ENCODE measurements at places on chromosomes 16 and 17.

- no peak for DNase-seq
Observed at GRCh38 chr16:3576211-3576610, 992 bp downstream of the NLRC3 start.

DNA sequence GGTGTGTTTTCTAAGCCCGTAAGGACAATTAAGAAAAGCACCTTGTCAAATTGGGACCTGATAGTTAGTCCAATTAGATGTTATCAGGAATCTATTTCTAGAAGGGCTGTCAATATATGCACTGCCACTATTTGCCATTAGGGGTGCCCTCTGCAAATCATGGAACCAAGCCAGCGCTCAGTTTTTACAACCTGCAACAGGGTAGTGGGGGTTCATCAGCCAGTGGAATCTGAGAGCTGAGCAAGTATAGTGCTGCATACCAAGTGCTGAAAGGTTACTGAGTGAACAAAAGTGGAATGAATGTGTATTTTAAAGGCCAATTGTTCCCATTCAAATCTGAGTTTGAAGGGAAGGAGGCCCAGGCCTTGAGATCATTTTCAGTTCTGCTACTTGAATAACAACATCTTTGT is 10.4 kb downstream of the PRR11 start:
- DNase-seq, result peak; percentile 68

DNA sequence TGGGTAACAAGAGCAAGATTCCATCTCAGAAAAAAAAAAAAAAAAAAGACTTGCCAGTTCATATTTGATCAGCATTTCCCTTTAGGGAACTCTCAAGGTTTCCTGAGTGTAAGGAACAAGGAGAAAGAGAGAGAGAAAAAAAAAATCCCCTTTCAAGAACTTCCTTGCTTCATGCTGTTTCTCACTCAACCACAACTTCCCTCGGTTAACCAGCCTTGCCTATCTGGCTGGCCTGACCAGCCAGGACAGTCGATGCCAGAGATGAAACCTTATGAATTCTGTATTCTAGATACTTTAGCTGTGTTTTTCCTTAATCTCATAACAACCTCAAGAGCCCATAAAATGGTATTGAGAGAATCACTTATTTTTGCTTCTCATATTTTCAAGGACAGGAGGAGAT is 2.6 kb upstream of the N4BP1 start:
- DNase-seq, result no peak

- no peak for DNase-seq
Observed at GRCh38 chr17:10216213-10216938, 18.0 kb upstream of the GAS7 start.

- no peak for DNase-seq
Observed at GRCh38 chr16:80389338-80389737, 151.5 kb upstream of the DYNLRB2 start.

GRCh38 chr16:80200079-80200478 is 340.7 kb upstream of the DYNLRB2 start:
- DNase-seq, result no peak

GRCh38 chr17:28270926-28271325 is 48.1 kb upstream of the TMEM97 start:
- DNase-seq, result no peak

GRCh38 chr17:48433896-48434295 is 3.9 kb upstream of the SKAP1 start:
- DNase-seq, result no peak

- DNase-seq, result peak; percentile 79
Observed at GRCh38 chr17:64658931-64659330, 3.2 kb downstream of the SMURF2 start.

- no peak for DNase-seq
Observed at GRCh38 chr17:81838753-81839255, 4.0 kb upstream of the PPP1R27 start.

GRCh38 chr17:64077379-64077778 is 52.6 kb downstream of the ERN1 start:
- DNase-seq, result no peak

GRCh38 chr16:4828567-4829321 is 18.3 kb downstream of the GLYR1 start:
- DNase-seq, result no peak

- no peak for DNase-seq
Observed at GRCh38 chr16:47254756-47255155, 111.0 kb upstream of the NETO2 start.

- no peak for DNase-seq
Observed at GRCh38 chr17:57436565-57436964, 180.2 kb downstream of the MSI2 start.

DNA sequence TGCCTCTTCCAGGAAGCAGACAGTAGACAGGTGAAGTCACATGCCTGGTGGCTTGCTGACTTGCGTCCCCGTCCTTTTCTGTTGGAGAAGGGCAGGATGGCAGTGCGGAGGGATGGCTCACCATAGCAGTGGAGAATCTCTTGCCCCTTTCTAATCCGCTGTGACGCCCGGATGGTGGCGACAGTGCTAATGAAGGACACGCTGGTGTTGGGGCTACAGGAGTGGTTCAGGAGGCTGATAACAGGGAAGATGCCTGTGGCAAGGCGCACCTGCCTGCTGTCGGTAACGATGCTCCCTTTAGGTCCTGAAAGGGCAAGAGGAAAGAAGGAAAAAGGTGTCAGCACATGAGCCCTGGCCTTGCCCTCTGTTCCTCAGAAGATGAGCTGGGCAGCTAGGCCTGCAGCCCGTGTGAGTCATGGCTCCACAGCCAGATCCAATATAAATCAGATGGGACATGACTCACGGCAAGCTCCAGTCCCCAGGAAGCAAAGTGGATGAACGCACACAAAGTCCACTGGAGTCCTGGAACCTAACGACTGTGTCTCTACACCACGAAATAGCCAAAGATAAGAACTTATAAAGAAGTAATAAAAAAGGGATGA is 25.5 kb downstream of the SERPINF1 start:
- DNase-seq, result peak; percentile 96

- DNase-seq, result no peak
Observed at GRCh38 chr16:28522792-28523191, 16.0 kb downstream of the NUPR1 start.

DNA sequence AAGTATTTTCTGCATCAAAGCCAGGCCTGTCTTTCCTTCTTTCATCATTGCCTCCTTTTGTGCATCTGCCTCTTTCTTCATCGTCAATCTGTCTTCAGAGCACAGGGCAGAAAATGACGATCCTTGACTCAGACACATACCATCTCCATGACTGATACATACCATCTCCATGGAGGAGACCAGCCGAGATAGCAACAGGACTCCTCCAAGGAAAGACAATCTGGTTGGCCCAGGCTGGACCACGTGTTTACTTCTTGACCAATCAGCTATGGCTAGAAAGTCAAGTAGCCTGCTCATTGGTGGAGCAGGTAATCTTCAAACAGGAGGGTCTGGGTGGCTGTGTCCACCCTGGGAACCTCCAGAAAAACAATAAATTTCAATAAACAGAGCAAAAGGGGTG is 164.6 kb downstream of the CPPED1 start:
- DNase-seq, result peak; percentile 87

DNA sequence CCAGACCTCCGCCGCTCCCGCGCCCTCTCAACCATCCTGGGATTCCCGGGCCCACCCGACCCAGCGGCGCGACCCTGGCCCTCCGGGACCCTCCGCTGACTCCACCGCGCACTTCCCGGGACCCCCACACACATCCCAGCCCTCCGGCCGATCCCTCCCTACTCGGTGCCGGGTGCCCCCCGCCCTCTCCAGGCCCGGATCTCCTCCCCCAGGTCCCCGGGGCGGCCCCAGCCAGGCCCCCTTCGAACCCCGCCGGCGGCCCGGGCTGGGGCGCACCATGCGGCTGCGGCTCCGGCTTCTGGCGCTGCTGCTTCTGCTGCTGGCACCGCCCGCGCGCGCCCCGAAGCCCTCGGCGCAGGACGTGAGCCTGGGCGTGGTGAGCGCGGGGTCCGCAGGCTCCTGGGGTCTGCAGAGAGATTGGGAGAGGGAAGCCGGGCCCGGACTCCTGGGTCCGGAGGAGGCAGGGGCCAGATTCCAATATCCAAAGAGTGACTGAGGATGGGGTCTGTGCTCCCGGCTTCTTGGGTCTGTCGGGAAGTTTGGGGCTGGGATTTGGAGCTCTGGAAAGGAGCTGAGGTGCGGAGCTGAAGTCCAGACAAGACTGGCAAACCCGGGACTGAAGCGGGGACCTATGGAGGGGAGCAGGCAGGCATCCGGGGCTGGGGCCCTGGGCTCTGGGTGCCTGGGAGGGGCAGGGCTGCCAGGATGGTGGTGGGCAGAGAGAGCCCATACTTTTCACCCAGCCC is 453 bp downstream of the MMP25 start:
- DNase-seq, result no peak

- no peak for DNase-seq
Observed at GRCh38 chr17:36188891-36189306, 7.7 kb downstream of the CCL3L1 start.

GRCh38 chr17:76268015-76268749 is 3.0 kb downstream of the UBALD2 start:
- peak; percentile 58 for DNase-seq

- peak; percentile 66 for DNase-seq
Observed at GRCh38 chr17:61981323-61981722, 53.5 kb upstream of the INTS2 start.

DNA sequence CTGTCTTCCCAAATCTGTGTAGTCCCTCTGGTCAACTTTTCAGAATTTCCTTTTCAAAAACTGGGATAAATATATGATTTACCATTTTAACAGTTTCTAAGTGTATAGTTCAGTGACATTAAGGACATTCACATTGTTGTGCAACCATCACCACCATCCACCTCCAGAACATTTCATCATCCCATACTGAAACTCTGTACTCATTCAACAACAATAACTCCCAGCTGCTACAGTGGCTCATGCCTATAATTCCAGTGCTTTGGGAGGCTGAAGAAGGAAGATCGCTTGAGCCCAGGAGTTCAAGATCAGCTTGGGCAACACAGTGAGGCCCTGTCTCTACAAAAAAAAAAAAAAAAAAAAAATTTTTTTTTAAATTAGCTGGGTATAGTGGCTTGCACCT is 131.0 kb downstream of the AATF start:
- DNase-seq, result peak; percentile 19

GRCh38 chr17:75487351-75488070 is 27.8 kb downstream of the CASKIN2 start:
- no peak for DNase-seq

GRCh38 chr17:34255381-34255732 is 272 bp downstream of the CCL2 start:
- DNase-seq, result no peak

DNA sequence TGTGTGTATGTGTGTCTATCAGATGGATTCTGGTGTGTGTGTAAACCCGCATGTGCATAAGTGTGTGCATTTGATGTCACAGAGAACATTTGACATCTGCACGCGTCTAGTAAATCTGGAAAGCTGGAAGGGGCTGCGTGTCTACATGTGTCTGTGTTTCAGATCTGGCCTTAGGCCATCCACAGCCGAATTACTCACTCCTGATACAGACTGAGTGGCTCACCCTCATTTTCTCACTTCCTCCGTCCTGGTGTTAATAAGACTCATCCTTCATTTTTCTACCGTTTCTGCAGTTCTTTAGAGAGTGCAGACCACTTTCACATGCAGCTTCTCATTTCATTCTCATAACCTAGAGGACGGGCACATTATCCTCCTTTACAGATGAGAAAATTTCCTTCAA is 491.6 kb downstream of the CDH13 start:
- DNase-seq, result peak; percentile 65

- peak; percentile 99 for DNase-seq
Observed at GRCh38 chr17:48483471-48484131, 47.2 kb downstream of the HOXB1 start.

DNA sequence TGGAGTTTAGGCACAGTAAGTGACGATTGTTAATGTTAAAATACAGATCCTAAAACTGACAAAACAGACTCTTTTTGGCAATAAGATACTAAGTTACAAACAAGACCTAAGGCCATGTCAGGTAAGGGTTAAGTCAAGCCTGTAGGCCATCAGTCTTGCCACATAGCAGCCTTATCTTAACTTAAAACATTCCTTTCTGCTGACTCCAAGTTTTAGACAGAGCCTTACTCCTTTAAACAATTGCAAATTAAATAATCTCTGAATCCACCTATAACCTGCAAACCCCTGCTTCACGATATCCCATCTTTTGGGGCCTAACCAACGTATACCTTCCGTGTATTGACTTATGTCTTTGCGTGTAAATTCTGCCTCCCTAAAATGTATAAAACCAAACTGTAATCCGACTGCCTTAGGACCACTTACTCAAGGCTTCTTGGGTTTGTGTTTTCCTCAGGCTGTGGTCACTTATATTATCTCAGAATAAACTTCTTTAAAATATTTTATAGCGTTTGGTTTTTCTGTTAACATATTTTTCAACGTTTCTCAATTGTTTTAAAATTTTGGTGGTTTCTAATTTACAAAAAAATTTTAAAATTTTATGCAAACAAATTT is 64.4 kb downstream of the EFCAB5 start:
- DNase-seq, result peak; percentile 36

DNA sequence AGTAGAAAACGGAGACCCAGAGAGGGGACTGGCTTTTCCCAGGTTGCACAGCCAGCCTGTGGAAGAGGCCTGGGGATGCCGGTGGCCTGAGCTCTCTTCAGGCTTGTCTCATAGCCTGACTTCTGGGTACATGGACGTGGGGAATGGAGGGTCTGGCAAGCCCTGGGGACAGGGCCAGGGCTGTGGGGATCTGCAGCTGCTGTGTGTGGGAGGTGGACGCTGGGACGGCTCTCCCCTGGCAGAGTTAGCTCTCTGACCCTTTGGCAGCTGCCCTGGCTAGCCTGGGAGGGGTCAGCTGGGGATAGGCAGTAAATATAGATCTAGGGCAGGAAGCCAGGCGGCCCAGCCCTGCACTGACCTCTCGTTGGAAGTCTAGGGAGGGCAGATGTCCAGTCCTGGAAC is 20.5 kb downstream of the SLC4A1 start:
- DNase-seq, result no peak

- DNase-seq, result no peak
Observed at GRCh38 chr17:7293816-7294613, 424 bp downstream of the YBX2 start.

DNA sequence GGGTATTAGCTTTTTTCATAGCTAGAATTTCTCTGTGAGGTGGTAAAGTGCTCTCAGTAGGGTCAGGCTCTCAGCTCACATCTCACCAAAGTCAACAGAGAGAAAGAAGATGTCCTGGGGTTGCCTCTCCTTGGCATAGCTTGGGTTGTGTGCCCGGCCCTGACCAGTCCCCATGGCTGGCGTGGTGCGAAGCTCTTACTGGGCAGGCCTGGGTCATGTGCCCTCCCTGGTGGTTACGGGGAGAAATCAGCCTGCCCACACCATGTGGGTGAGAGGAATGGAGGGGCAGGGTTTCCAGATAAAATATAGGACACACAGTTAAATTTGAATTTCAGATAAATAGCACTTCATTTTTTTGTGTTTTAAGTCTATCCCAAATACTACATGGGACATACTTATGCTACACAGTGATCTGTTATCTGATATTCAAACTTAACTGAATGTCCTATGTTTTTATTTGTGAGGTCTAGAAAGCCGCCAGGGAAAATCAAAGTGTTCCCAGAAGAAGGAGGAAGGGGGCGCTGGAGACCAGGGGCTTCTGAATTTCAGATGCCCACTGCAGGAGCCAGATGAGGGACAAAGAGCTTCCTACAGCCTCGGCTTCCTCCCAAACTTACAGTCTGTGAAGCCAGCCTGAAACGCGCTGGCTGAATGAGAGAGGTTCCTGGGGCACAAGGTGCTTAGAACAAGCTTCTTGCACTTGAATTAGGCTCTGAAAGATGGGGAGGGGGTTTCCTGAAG is 45.4 kb downstream of the NKD1 start:
- no peak for DNase-seq

- peak; percentile 63 for DNase-seq
Observed at GRCh38 chr17:8300627-8301242, 5.5 kb upstream of the SLC25A35 start.

- DNase-seq, result no peak
Observed at GRCh38 chr17:34110315-34110714, 144.8 kb upstream of the CCL2 start.

All from EL (cell line).